Vagina (tissue), 2 donors: ENCODE measurements at places on chromosomes 5 and 9. TPM values are rescaled to one million over a fixed set of nuclear protein-coding genes. Genes with fewer than 3 reads are reported as not detected.

DNA sequence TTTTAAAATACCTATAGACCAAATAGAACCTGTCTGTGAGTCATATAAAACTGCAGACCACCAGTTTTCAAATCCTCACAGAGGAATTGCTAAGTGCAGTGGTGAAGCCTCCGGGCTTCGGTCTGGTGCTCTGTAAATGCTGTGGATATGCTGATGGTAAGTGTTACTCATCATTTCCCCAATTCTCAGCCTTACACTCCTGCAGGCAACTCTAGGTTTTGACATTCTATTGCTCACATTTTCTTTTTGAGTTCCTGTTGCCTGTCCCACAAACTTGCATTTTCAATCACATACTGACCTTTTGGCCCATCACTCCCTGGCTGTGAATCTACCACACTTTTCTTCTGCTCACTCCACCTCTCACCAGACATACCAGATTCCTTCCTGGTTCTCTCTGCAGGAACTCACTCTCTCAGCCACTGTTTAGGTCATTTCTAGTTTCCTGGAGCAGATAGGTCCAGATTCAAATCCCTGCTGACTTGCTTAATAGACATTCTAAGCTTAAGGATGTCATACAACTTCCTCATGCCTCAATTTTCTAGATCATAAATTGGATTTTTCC lies 192.9 kb downstream of the RAB3C start:
- H3K36me3 ChIP-seq: no peaks in the 10 kb centered on the region
- no peaks in the 10 kb centered on the region for H3K4me1 ChIP-seq
- DNase-seq: no peak
- H3K27me3 ChIP-seq: no peaks in the 10 kb centered on the region
- H3K27ac ChIP-seq: no peak overlapping the region

GRCh38 chr9:115674091-115674490 lies 479.5 kb upstream of the PAPPA start:
- H3K36me3 ChIP-seq: no peaks in the 10 kb centered on the region
- H3K27me3 ChIP-seq: no peaks in the 10 kb centered on the region
- DNase-seq: no peak
- H3K4me3 ChIP-seq: no peak overlapping the region

DNA sequence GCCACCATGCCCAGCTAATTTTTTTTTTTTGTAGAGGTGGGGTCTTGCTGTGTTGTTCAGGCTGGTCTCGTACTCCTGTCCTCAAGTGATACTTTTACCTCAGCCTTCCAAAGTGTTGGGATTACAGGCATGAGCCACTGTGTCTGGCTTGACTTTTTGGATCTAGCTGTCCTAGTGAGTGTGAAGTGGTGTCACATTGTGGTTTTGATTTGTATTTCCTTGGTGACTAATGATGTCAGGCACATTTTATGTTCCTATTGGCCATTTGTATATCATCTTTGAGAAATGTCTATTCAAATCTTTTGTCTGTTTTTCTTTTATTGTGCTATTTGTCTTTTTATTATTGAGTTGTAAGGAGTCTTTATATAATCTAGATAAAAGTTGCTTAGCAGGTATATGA lies 53.5 kb upstream of the MCCC2 start:
- no peaks in the 10 kb centered on the region for H3K4me1 ChIP-seq
- H3K36me3 ChIP-seq: peaks cover 16% of the 10 kb centered on the region
- H3K27me3 ChIP-seq: no peaks in the 10 kb centered on the region
- H3K27ac ChIP-seq: no peak overlapping the region

Gene GRPEL2
- 16.9 TPM for total RNA-seq

DNA sequence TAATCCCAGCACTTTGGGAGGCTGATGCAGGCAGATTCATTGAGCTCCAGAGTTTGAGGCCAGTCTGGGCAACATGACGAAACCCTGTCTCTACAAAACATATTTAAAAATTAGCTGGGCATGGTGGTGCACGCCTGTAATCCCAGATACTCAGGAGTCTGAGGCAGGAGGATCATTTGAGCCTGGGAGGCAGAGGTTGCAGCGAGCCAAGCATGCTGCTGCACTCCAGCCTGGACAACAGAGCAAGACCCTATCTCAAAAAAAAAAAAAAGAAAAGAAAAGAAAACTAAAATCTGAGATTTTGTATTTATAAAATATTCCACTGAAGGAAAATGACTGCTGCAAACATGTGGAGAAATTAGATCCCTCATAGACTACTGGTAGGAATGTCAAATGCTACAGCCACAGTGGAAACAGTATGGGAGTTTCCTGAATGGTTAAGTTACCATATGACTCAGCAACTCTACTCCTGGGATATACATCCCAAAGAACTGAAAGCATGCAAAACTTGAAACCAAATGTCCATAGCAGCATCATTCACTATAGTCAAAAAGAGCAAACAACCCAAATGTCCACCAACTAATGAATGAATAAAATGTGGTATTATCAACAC lies 106.1 kb downstream of the UBAP2 start:
- H3K4me3 ChIP-seq: no peak overlapping the region
- H3K27me3 ChIP-seq: no peaks in the 10 kb centered on the region
- H3K27ac ChIP-seq: no peak overlapping the region
- no peak for DNase-seq
- peaks cover 15% of the 10 kb centered on the region for H3K4me1 ChIP-seq

GRCh38 chr9:69446496-69446895 lies 121.5 kb downstream of the ENTREP1 start:
- no peak overlapping the region for H3K4me3 ChIP-seq
- no peaks in the 10 kb centered on the region for H3K27me3 ChIP-seq
- H3K4me1 ChIP-seq: no peaks in the 10 kb centered on the region
- H3K27ac ChIP-seq: no peak overlapping the region
- no peak for DNase-seq

Gene MBLAC2
- 8.8 TPM for total RNA-seq
